Activated CD4-positive, CD25-positive, alpha-beta regulatory T cell (primary cell): ENCODE measurements at places on chromosomes 5 and 9.
A peak's percentile ranks its signal among the peaks of the same experiment; 100 is the strongest.

DNA sequence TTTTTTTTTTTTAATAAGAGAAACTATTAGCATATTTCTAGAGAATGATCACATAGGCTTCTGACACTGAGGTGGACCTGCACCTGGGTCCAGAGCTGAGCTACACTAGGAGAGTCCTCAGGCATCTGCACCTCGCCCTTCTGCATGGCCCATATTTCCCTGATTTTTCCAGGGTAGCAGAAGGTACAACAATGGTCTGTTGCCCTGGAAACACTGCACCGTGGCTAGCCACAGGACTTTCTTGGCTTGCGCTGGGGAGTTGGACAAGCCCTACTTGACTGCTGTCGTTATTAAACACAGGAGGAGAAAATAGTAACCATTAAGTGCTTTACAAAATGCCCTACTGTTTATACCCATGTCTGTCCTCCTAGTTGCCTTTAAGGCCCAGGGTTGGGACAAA, 615.7 kb upstream of the MEF2C start:
- no peak for DNase-seq

DNA sequence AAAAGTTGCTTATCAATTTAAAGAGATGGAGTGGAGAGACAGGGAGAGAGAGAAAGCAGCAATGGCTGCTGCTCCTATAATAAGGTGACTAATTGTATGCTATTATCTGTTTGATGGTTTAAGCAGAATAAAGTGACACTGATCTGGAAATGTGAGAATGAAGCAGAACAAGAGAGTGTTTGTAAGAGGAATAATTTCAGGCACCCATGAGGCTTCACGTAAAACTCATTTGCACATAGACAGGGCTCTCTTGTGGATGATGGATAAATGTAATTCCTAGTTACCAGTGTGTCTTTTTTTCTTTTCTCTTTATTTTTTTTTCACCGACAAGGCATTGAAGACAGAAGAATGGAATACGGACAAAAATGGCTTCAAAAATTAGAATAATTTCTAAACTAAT, 228.8 kb upstream of the TYRP1 start:
- no peak for DNase-seq

GRCh38 chr5:173954671-173955521, 34.1 kb upstream of the C5orf47 start:
- no peak for DNase-seq

DNA sequence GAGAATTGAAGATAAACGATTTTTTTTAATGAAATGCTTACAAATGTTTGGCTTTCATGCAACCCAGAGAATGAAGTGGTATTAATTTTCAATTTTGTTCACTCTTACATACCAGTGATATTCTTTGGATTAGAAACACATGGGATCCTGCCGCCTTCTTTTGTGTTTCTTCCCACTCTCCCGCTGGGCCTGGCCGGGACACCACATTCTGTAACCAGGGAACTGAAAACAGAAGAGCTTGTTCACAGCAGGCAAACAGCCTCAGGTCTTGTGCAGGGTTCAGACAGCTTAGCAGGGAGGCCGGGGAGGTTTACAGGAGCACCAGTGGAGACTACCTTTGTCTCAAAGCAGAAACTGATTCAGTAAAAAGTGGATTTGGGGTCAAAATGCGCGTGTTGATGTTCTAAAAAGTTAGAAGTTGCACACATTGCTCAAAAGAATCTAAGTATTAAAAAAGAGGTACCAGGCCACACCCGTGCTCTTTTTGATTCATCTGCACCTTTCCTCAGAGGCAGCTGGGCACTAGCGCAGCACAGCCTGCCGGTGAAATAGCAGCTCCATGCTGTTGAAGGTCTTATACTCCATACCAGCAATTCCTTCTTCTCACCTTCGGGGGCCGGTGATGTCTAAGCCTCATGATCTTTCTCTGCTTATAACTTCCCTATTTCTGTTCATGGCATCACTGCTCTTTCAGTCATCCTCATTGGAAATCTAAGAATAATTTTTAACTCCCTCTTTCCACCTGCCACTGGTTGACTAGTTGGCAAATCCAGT, 67.1 kb downstream of the GRAMD2B start:
- no peak for DNase-seq

- DNase-seq: no peak
Observed at GRCh38 chr9:127761491-127761956, 16.9 kb downstream of the SH2D3C start.

- no peak for DNase-seq
Observed at GRCh38 chr5:145449794-145450193, 385.3 kb downstream of the PRELID2 start.

GRCh38 chr5:124398460-124398859, 348.0 kb downstream of the ZNF608 start:
- no peak for DNase-seq

DNA sequence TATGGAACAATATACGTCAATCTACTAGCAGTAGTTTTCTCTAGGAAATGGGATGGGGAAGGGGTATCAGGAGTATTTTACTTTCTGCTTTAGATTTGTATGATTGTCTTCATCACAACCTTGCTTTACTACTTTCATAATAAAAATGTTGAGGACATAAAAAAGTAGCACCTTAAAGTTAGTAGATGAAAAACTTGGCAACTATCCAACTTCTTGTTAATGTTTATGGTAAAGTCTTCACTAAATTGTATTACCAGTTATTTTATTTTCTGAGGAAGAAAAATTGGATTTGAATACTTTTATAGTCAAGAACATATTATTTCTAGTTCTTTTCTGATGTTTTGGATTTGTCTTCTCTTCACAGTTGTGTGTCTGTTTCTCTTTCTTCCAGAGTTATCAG, 372.1 kb downstream of the ARRDC3 start:
- no peak for DNase-seq

DNA sequence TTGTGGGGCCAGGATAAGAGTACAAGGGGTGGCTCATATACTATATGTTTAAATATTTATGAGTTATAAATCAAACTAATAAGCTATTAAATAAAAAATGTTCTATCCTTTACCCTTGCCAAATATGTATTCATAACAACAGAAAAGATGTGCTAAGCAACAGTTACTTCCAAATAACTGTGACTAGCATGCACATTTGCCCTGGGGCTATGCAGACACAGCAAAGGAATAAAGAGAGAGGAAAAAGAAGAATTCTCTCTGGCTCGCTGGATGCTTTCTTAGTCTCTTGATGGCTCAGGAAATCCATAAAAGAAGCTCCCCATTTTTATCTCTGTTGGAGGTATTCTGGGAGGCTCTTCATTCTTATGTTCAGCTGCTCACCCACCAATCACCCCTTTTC, 182.4 kb upstream of the ATP10B start:
- no peak for DNase-seq

- DNase-seq: no peak
Observed at GRCh38 chr9:87007711-87008366, 60.5 kb upstream of the GAS1 start.

DNA sequence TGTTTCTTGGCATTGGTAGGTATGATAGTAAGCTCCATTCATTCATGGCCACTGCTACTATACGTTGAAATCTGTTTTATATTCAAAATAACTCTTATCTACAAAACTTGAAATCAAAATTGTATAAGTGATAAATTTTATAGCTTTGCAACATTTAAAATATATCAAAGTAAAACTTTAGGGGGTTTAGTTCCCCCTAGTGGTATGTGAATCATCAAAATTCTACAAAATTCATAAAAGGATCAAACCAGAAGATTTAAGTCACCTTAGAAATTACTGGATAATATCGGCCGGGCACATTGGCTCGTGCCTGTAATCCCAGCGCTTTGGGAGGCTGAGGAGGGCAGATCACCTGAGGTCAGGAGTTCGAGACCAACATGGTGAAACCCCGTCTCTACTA, 243.0 kb upstream of the CDH18 start:
- no peak for DNase-seq

- DNase-seq: no peak
Observed at GRCh38 chr5:31193591-31194467, at the start of gene CDH6. Gene CDH6 (plus strand): TSS chr5:31193686. CDS start chr5:31267474, 73,788 bp downstream.

GRCh38 chr5:122311961-122312590, at the start of gene SNCAIP:
Gene SNCAIP (plus strand): TSS chr5:122312237. CDS start chr5:122391135, 78,898 bp downstream.
- no peak for DNase-seq

DNA sequence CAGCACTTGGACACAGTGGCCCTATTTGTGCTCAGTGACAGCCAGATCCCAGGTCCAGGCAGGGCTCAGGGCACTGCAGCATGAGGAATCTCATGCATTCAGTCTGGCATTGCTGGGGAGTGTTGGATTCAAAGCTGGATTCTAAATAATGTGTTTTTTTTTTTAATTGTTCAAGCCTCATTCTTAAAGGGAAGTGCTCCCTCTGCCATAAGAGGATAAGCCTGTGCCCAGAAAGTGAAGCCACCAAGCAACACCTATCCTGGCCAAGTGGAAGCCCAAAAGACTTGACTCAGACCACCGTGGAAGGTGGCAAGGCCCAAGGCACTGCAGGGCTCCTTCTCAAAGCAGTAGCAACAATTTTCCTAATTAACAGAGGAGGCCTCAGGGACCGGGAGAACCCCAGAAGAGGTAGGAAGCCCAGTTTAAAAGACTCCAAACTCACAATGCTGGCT, 135.6 kb downstream of the ACTL7B start:
- no peak for DNase-seq

DNA sequence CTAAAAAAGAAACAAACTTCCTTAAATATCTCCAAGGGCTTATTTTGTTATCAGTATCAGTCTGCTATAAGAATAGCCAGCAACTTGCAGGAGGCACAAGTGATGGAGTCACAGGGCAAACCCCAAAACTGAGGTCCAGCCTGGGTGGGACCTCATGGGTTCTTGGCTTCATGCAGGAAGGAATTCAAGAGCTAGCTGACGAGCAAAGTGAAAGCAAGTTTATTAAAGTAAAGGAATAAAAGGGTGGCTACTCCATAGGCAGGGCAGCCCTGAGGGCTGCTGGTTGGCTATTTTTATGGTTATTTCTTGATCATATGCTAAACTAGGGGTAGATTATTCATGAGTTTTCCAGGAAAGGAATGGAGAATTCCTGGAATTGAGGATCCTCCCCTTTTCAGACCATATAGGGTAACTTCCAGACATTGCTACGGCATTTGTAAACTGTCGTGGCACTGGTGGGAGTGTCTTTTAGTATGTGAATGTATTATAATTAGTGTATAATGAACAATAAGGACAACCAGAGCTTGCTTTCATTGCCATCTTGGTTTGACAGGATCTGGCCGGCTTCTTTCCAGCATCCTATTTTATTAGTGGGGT, 231.9 kb downstream of the ADAMTSL1 start:
- no peak for DNase-seq

DNA sequence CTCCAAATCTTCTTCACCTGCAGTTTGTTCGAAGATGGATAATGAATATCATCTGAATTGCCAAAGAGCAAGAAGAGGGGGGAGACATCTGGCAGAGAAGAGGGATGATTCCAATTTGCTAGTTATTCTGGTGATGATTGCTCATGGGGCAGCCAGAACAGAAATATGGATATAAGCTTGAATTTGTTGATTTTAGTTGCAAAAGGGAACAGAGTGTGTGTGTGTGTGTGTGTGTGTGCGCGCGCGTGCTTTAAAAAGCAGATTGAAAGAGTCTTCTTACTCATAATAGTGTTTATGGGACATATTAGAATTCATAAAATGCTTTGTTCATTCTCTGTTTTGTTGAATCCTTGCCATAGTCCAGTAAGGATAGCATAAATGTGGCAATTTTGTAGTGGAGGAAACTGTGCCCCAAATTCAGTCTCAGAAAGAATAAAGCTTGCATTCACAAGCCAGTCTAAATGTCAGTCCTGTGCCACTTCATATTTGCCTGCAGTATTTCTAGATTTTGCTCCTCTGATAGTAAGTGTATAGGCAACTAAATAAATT, 436.3 kb upstream of the KLF4 start:
- no peak for DNase-seq

GRCh38 chr9:27162045-27162444, 53.0 kb downstream of the TEK start:
- DNase-seq: no peak

- no peak for DNase-seq
Observed at GRCh38 chr9:133355881-133356357, 368 bp downstream of the SURF1 start.

DNA sequence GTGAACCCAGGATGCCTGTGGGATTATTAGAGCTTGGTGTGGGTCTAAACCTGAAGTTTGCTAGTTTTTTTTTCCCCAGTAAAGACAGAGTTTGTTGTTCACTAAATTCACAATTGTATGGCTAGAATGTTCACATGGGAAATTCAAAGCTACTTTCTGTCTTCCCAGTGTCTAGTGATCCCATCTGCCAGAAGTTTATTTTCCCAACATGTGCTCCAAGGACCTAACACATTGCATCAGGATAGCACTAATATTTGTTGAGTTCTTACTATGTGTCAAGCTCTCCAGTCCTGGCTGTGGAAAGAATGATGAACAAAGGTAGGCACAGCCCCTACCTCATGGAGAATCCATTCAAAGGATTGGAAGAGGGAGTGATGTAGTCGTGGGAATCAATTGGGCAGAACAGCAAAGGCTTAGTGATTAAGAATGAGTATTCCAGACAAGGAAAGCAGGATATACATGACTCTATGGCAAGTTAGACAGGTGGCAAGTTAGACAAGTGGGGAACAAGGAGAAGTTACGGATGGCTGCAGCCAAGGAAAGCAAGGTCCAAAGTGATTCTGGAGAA, 521.5 kb upstream of the WWC1 start:
- no peak for DNase-seq

GRCh38 chr5:66653325-66653724, 57.1 kb downstream of the MAST4 start:
- DNase-seq: no peak

GRCh38 chr5:135005076-135005475, 29.0 kb downstream of the PITX1 start:
- no peak for DNase-seq

DNA sequence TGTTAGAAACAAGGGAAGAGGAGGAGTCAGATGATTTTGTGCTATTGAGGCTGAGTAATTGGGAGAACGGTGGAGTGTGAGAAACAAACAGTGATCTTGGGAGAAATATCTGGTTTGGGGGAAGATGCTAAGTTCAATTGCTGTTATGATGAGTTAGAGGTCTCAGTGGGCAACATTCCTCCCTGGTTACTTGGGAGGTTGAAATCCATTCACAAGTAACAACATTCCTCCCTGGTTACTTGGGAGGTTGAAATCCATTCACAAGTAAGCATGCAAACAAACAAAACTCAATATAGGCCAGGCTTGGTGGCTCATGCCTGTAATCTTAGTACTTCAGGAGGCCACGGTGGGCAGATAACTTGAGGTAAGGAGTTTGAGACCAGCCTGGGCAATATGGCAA, 38.7 kb downstream of the AGXT2 start:
- no peak for DNase-seq

DNA sequence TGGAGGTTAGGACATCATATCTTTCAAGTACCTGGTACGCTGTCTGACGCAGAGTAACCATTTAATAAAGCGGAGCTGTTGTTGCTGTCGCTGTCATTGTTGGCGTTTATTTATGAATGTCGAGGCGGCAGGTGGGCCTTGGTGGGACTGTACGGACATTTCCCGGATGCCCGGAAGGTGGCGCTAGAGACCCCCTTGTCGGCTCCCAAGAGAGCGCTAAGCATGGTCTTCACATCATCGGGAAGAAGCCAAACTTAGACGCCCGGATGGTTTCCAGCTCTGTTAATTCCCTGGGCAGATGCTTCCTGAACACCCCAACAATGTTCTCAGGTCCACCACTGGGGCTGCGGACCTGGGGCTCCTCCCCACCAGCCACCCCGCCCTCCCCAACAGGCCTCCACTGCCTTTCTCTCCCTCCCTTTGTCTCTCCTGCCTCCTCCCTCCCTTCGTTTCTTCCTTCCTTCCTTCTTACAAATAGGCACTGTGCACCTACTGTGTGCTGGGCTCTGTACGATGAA, 54.1 kb downstream of the DUSP1 start:
- DNase-seq: peak; percentile 69
